ENCODE measurements at places on chromosomes 2 and 18.

DNA sequence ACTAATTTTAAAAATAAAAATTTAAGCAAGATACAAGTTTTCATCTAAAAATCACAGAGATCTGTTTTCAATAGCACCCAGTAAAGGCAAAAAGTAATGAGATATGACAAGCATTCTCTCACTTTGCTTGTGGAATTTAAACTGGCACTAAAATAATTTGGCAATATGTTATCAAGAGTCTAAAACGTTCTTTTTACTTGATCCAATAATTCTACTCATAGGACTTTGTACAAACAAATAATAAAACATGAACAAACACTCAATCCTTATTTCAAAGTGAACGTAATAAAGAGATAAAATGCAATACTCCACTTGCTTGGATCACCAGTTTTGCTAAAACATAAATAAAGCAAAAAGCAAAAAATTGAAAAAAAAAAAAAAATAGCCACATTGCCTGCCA, 30.4 kb downstream of the PIAS2 start:
- no peak for DNase-seq

DNA sequence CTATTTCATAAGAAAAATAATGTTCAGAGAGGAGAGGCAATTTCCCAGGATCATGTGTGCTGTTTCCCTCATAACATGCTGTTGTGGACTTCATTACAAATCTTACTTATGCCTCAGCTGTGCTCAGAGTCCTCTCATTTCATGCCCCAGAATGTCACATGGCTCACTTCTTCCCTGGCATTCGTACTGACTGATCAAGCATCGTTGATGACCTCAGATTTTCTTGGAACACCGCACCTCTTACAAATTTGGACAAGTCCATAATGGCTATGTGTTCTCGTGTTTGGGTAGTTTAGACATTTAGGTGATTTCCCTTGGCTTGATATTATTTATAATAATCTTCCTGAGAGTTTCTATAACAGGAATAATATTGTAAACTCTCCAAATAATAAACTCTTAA, 32.9 kb downstream of the SERPINB7 start:
- no peak for DNase-seq

GRCh38 chr2:113224647-113225236, 51.0 kb downstream of the PSD4 start:
- no peak for DNase-seq

GRCh38 chr2:120869036-120869729, 133.5 kb downstream of the GLI2 start:
- no peak for DNase-seq

DNA sequence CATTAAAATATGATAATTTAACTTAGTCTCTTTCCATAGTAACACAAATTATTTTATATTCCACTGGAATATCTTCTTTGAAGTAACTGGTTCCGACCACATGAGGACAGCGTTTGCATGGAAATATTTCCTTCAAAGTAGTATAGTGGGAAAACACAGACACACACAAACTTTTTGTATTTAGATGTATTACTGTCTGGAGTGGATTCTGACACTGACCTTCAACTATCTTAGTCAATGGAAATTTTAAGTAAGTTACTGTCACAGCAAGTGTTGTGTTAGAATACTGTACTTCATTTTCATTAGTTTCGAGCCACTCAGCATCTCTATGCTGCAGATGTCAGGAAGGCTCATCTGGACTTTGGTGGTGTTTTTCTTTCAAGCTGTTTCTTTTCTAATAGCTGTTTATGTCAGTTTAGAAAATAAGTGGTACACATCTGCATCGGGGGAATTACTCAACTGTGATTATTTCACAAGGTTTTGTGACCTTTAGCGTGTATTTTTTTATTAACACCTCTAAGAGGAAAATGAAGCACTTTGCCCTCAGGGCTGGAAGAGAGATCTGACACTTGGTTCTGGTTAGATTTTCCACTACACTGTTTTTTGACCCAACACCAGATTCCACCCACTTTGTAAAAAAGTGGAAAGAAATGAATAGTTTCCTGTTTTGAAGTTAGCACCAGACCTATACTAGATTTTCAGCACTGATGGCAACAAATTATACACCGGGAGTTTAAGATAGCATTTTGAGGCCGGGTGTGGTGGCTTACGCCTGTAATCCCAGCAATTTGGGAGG, 18.9 kb upstream of the THOC1 start:
- DNase-seq, result peak; percentile 47

DNA sequence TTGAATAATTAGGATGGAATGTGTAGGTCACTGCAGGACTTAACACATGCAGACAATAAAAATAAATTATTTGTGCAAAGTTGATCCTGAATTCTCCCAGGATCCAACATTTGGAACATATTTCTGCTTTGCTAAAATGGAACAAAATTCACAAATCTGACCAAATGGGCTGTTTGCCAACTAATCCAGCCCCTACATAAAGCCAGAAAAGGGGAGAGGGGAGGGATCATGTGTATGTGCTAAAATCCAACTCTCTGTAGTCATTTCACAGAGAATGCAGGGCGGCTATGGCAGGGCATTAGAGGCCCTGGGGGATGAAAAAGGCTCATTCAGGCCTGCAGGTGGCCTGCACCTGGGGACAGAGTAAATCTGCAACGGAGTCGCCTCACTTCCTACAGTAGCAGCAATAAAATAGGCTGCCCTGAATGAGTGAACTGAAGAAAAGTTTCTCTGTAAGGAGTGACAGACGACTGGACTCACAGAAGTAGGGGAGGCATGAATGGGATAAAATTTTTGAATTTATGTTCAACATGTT, 4.0 kb upstream of the ZFP36L2 start:
- no peak for DNase-seq

All from AG08395 (cell line).